ENCODE measurements at places on chromosomes 1 and 21.
A peak's percentile ranks its signal among the peaks of the same experiment; 100 is the strongest.

GRCh38 chr1:232212253-232212652, 417.7 kb downstream of the SIPA1L2 start:
- no peak for DNase-seq

DNA sequence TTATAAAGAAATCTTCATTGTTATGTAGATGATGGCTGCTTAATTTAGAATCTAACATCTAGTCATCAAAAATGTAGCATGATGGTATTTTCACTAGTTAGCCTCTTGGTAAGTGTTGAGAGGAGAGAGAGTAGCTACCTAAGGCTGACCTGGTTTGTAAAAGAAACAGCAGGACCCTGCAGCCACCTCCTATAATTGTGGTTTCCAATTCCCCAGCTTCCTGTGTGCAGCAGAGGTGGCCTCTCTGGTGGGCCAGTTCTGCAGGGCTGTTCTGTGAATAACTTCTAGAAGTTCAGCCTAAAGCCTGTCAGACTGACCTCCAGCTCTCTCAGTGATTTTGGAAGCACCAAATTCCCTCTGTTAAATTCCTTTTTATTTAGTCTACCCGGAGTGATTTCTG, 246.4 kb upstream of the LRRC7 start:
- peak; percentile 69 for DNase-seq

DNA sequence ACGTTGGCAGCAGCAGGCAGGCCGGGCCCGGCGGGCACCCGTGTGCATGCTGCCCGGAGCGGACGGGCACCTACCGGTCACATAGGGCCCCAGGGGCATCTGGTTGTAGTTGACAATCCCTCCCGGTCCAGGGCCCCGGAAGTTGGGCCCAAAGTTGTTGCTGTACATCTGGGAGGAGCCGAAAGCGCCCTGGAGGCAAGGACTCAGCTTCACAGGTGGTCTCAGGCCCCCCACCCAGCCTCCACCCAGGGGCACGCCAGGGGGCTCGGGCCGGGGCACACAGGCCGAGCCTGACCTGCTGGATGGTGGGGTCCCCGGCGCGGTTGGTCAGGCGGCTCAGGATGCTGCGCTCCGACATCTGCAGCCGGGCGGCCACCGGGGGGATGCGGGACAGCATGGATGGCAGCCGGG, 60.6 kb downstream of the KCNAB2 start:
- no peak for DNase-seq

DNA sequence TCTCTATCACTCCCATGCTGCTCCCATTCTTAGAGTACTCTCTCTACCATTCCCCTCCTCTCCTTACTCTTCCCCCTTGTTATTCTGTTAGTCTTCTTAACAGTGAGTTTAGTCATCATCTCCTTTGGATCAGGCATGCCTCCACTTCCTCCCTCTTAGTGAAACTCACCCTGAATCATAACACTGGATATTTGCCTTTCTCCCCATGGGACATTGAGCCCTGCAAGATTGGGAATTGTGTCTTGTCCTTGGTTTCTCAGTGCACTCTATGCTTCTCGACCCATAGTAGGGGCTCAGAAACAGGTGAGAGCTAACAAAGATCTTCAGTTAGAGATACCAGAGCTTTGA, 68.3 kb upstream of the GCLM start:
- DNase-seq: no peak

DNA sequence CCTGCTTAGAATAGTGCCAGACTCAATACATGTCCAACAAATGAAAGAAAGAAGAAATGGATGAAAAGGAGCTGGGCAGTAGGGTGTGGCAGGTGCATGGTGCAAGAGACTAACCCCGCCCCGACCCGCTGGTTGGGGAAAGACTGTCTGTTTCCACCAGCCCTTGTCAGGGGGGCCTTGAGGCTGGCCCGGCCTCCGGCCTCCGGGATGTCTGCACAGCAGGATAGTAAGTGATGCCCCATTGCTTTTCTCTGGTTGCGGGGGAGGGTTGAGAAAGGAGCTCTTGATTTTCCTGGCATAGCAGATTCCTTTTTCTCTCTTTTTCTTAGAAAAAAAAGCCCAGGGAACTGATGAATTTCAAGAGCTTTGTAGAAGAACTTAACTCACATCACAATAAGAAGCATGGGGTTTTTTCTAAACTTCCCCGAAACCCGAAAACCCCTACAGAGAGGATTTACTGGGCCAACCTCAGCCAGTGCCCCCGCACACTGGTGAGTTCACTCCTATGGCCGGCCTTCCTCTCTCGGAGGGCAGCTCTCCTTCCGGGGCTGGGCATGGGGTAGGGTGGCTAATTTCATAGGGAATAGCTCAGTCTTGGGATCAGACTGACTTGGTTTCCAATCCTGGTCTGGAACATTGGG, 12.5 kb upstream of the TTC22 start:
- peak; percentile 46 for DNase-seq

- peak; percentile 91 for DNase-seq
Observed at GRCh38 chr1:81800695-81801650, at the start of gene ADGRL2. Gene ADGRL2 (plus strand): TSS chr1:81800934. CDS start chr1:81836985, 36,051 bp downstream.

- no peak for DNase-seq
Observed at GRCh38 chr1:62444701-62445100, 7.9 kb downstream of the USP1 start.

DNA sequence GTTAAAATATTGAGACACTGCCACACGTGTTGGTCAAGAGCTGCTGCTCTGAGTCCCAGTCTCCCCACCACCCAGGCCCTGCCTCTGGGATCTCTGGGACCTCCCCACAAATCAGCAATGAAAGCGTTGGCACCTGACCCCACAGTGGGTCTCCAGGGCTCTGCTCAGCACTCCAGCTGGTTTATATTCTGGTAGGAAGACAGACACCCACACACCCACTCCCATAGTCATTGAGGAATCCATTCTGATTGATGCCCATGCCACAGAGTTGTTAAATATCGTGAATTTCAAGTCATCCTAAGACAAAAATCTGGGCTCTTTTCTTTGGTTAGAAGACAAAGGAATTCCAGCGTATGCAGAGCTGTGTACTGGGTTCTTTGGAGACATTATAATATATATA, 91.6 kb downstream of the KIF26B start:
- DNase-seq: no peak

- no peak for DNase-seq
Observed at GRCh38 chr1:67342076-67342890, 34.6 kb downstream of the IL12RB2 start.

DNA sequence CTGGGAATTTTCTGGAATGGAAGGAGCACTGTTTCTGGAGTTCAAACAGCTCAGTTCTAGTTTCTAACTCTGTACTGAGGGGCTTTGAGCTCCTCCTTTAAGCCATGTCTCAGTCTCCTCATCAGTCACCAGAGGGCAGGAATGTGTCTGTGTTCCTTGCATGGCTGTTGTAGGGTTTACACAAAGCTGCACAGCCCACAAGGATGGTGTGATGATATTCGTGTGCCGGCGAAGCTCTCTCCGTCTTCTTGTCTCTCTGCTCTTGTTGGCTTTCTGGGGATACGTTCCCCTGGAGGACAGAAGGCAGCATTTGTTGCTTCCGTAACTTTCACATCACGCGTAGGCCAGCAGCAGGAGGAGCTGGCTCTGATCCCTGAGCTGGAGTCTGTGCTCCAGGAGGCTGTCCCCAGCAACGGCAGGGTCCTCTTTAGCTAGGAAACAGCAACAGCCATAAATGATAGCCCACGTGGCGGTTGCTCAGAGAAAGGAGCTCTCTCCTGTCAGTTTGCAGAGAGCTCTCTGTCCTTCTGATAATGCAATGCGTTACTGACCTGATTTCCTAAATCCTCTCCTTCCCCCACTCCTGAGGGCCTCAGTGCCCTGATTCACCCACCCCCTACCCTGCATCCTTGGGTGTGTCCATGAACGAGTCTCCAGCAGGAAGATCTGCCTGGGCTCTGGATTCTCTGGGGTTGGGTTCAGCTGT, 189.2 kb upstream of the VAMP3 start:
- no peak for DNase-seq

GRCh38 chr1:4018466-4019146, 118.5 kb upstream of the C1orf174 start:
- DNase-seq: peak; percentile 44

DNA sequence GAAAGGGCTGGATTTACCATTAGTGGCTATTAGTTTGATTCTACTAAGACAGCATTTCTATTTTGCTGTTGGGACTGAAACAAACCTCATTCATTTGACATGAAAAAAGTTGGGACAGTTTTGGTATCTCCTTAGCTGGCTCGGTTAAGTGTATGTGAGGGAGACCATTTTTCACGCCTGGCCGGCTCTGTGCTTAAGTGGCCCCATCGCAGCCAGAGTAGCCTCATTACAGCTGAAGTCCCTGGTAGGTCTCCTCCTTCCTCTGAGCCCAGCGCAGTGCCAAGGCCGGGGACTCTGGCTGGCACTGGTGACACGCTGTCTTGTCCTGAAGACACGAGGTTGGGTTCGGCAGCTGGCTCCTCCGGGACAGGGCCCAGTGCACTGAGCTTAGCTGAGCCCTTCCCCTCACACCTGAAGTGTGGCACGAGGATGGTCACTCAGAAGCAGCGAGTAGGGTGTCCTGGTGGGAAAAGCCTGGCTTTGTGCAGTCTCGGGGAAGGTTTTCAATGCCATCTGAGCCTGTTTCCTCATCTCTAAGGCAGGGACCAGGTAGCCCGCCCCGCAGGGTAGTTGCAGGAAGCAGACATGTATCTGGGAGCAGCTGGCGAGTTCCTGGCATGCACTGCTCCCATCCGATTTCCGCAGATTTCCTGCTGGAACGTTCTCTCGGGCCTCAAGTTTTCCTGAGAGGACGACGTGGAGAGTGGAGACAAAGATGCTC, 196.5 kb downstream of the DYRK1A start:
- no peak for DNase-seq

- DNase-seq: no peak
Observed at GRCh38 chr1:178540646-178541045, 27.7 kb downstream of the TEX35 start.

DNA sequence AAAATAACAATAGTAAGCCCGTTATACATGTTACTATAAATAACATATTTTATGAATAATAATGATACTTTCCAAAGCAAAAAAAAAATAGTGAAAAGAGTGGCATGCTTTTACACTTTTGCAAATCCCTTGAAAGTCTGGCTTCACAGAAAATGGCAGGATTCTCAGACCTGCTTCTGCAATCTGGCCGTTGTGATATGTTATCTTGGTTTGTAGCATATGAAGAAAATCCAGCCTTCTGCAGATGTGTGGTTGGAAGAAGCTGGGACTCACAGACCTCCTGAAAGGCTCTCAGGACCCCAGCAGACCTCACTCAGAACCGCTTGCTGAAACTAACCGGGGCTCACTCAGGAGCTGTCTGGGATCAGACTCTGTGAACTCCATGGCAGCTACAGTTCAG, 256.0 kb upstream of the TMEM51 start:
- no peak for DNase-seq

DNA sequence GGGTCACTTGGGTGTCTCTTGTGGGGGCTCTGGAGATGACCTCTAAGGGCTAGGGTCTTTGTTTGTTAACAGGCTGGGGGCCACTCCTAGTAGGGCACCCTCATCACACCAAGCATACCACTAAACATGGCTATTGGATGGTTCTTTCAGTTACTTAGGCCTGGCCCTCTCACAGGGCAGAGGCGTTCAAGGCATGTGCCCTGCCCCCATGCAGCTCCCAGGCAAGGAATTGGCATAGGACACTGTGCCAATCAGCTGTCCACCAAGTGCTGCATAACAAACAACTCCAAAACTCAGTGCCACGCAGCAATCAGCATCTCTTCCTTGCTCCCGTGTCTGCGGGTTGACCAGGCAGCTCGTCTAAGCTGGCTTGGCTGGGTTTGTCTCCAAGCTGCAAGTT, 2.1 kb upstream of the KCNAB2 start:
- DNase-seq: no peak

DNA sequence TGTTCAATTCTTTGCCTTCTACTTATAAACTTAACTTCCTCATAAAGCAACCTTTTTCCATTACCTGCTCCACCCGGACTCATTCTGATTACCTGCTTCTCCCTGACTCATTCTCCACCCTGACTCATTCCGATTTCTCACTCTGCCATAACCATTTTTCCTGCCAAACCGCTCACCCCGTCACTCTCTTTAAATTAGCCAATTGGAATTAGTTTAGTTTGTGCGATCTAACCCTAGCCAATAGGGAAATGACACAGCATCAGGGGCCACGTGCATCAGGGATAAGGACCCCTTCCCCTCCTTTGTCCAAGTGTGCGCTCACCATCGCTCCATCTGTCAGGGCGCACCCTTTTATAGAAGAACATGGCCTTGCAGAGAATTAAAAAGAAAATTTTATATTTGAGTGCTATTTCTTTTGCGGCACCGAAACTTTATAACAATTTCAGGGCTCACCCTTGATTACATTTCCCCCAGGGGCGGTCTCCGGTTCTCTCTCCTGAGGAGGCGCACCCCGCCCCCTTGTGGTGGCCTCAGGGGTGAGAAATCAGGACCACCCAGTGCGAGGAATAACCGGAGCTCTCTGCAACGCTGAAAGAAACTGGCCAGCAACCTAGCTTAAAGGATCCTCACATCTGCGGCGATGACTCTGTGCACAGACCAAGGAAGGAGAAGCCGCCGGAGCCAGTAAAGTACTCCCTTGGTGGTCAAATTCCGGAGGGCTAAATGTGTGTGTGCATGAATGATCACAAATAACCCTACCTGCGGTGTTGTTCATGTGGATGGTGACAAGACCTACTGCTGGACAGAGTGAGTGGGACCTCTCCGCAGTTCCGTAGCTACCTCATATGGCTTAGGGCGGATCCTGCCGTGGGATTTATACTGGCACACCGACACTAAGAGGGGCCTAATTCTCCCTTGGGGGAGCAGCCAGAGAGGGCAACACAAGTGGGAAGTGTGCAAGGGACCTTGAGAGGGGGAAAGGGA, 30.3 kb upstream of the CBR3 start:
- peak; percentile 50 for DNase-seq

DNA sequence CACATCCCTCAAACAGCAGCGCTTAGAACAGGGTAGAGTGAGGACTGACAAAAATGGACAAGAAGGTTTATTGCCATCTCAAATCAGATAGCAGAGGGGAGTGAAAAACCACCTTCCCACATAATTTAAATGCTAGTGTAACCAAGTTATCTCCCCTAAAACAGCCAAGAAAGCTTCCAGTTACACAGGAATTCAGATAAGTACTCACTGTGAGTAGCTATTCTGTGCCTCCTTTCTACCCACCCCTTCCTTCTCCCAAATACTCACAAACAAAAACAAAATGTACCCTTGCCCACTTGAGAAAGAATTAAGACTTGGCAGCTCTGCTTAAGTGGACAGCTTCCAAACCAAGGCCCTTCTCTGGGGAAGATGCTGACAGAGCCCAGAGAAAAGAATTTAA, 9.1 kb downstream of the OTUD7B start:
- DNase-seq: no peak

GRCh38 chr1:183349201-183349711, 68.9 kb downstream of the NMNAT2 start:
- peak; percentile 88 for DNase-seq

DNA sequence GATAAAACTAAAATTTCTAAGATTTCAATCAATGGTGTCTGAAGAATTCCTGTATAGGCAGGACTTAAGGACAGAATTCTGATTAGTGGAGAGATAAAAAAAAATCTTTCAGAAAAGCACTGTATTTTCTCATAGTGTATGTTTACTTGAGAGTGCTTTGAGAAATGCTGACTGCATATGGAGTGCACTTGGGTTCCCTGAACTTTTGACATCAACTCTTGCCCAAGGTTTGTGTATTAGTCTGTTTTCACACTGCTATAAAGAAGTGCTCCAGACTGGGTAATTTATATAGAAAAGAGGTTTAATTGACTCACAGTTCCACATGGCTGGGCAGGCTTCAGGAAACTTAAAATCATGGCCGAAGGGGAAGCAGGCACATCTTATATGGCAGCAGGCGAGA, 275.0 kb downstream of the LRRC40 start:
- no peak for DNase-seq
